Stimulated activated CD4-positive, alpha-beta T cell treated with anti-CD3 and anti-CD28 coated beads, Interleukin-4, amount 100 ng/mL, for 48 hours (primary cell): ENCODE measurements at places on chromosomes 2 and 18.

- no peak for DNase-seq
Observed at GRCh38 chr2:158412206-158412605, 44.3 kb downstream of the CCDC148 start.

- no peak for DNase-seq
Observed at GRCh38 chr2:36792951-36793350, 96.4 kb downstream of the VIT start.

- no peak for DNase-seq
Observed at GRCh38 chr2:96386470-96386869, 50.9 kb downstream of the NCAPH start.

DNA sequence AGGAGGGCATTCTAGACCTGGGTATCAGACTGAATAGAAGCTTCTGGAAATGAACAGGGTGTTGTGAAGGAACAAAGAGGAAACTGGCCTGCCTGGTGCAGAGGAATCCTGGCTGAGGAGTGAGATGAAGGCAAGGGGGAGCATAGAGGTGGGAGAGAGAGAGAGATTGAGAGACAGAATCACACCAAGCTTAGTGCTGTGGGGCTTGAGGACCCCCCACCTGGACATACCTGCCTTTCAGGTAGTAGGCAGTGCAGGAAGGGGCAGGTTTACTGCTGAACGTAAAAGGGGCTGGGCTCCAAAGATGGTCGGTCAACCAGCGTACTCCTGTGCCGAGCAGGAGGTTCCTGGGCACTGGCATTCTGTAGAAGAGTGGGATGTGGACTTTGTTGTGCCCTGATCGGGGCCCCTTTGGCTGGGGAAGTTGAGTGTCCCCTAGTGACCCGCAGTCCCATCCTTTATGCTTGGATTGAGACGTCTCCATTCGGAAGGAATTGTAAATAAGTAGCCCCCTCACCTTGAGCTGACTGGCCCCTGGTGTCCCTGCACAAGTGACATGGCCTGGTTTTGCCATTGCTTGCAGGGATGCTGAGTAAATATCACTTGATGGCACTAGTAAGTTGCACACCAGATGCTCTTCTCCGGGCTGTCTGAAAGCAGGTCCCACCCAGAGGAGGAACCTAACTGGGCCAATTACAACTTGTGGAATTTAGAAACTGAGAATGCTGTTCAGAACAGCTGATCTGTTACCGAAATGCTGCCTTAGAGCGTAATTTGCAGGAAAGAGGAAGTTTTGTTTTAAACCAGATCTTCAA is 1.4 kb downstream of the UBE2F start:
- peak; percentile 23 for DNase-seq

DNA sequence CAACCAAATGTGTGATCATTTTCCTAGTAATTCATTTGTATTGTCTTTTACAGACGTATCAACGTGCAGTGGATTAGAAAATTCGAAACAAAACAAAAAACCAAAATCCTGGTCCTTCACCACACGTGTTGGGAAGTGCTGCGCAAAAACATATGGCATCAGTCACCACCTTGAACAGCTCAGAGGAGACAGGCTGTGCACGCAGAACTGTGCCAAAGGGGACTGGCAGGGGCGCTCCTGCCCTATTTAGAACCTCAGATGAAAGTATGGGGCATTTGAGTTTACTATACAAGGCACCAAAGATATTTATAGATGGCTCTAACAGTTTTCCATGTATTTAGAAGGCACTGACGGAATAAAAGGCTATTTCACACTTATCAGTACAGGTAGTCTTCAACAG is 42.3 kb downstream of the NOL10 start:
- no peak for DNase-seq

DNA sequence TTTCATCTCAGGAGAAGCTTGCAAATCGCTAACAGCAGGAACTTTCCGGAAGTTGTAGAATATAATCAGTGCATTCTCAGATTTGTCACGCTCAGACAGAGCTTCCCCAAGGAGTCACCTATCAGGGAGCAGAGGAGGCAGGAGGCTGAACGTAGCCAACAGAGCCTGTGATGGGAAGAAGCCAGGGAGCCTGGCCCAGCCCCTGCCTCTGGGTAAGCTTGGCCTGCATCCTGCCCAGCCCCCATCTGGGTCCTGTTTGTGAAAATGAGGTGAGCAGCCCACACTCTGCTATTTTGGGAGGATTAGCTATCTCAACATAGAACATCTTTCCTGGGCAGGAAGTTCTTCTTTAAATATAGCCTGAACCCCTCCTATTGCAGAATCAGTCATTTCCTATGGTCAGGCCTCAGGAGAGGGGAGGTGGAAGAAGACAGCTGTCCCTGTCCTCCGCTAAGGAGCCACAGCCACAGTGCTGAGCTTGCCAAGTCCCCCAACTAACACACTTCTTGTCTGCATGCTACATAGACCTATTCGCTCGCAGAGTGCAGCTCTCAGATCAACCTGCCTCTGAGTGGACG is 19.2 kb upstream of the PKDCC start:
- DNase-seq: no peak

DNA sequence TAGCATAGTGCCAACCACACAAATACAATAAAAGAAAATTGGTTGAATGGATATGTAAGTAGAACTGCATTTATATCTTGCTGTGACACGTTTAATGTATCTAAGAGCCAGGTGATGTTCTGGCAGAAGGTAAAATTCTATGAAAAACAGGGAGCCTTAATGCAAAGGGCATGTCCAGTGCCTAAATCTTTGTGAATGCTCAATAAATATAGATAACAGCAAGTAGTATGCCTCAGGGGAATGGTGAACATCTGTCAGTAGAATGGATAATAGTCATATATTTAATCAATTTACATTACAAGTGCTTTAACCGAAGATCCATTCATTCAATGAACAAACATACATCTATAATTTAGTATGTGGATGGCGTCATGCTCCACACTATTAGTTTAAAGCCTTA is 43.7 kb upstream of the NYAP2 start:
- no peak for DNase-seq
